ENCODE measurements at places on chromosomes 1 and 21. TPM values are rescaled to one million over a fixed set of nuclear protein-coding genes. Genes with fewer than 3 reads are reported as not detected.
A peak's percentile ranks its signal among the peaks of the same experiment; 100 is the strongest.

DNA sequence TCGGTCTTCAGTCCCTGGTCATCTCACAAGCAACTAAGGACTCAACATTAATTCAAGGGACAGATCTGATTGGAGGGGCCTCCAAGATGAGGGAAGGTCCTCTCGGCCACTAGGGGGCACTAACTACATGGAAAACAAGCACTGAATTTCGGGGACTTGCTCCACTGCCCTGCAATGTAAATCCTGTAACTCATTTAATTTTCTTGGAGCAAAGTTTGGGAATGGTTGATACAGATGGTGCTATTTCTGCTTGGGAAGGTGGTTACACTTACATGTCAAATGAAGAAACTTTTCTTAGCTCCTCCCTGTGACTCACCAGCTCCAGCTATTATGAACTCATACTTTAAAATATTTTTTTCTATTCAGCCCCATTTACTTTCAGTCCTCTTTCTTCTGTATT, 97.4 kb upstream of the KCNJ15 start:
- peak; percentile 88 for DNase-seq

Gene FAM3B
- total RNA-seq, result not detected

DNA sequence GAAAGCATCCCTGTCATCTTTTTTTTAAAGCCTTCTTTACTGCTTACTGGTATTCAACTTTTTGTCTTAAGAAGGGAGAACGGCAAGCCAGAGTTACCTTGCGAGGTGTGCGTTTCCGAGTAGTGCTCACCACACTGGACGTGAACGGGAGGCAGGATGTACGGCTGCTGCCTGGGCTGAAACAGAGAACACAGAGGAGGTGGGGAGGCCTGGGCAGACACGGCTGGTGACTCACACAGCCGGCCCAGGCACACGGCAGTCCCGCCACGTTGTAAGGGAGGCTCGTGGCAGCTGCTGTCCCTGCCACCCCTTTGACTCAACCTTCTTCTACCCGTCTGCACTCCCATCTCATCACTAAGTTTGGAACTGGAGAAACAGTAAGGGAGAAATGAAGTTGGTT, 105.8 kb downstream of the SMYD2 start:
- peak; percentile 87 for DNase-seq

- peak; percentile 23 for DNase-seq
Observed at GRCh38 chr1:12486401-12487005, 131.5 kb downstream of the DHRS3 start.

GRCh38 chr1:187010571-187011309, 182.0 kb downstream of the PLA2G4A start:
- DNase-seq, result no peak

GRCh38 chr1:205353612-205354011, 3.1 kb downstream of the KLHDC8A start:
- DNase-seq, result no peak

- no peak for DNase-seq
Observed at GRCh38 chr21:29053656-29054055, 19.8 kb downstream of the CCT8 start.

- no peak for DNase-seq
Observed at GRCh38 chr1:55225228-55225627, 10.1 kb upstream of the USP24 start.

- no peak for DNase-seq
Observed at GRCh38 chr1:231397886-231398671, 24.0 kb downstream of the EGLN1 start.

- no peak for DNase-seq
Observed at GRCh38 chr1:31848381-31848897, 32.6 kb upstream of the SPOCD1 start.

GRCh38 chr21:31286621-31287020, 57.4 kb downstream of the TIAM1 start:
- no peak for DNase-seq

DNA sequence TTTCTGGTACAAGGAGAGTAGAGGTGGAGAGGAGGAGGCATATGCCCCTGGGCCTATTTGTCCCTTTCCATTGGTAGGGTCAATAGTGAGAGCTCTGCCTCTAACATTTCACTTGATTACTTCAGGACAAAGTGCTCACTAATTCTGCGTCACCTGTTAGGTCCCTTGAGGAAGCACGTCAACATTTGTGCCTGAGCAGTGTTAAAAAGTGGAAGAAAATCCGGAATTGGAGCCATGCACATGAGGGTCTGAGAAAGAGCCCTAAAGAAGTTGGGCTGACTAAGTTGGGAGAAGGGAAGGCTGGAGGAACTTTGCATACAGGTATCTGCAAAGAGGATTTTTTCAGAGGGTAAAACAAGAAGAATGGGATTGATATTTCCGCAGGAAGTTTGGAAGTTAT, 1.9 kb downstream of the SLC25A44 start:
- DNase-seq, result no peak

DNA sequence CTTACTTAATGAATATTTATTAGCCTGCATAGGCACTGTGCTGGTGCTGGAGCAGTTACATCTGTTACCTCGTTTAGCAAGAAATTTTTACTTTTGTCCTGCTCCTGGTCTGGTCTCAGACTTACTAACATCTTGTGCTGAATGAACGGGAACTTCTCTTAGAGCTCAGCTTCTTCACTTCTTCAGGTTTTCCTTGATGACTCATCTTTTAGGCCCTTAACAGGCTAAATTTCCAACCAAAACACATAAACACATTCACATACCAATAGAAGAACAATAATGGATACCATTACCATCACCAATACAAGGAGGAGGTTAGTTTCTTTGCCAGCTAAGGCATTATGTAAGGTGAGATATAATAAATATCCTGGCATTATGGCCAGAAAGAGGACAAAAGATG, 68.9 kb downstream of the IFI44 start:
- DNase-seq, result peak; percentile 44

GRCh38 chr1:226651041-226651731, 87.9 kb downstream of the ITPKB start:
- DNase-seq, result no peak

Gene DIO1
- total RNA-seq, result not detected

Gene POU3F1
- not detected for total RNA-seq

DNA sequence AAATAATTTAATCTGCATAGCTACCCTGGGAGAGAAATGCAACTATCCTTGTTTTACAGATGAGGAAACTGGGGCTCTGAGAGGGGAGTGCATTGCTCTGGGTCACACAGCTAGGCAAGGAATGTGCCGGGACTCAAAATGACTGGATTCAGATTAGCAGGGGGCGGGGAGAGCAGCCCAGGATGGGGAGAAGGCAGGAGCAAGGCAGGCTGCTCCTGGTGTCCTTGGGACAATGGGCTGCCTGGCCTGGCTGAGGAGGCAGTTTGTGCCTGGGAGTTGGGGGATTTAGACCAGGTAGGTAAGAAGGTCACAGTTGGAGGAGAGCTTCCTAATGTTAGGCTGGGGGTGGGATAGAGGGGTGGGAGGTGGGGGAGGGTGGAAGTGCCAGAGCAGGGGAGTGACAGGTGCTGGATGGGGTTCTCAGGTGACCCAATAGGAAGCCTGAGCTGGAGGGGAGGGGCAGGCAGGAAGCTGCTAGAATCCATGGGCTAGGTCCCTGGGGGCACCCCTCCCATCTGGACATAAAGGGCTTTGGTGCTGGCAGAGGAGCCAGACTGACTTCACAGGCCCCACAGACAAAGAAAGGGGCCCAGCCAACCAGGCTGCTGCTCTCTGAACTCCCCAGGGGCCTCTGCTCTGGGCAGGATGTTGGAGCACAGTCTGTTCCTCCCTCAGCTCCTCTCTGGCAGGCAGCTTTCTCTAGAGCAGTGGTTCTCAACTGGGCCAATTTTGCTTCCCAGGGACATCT, 29.0 kb downstream of the TRIM62 start:
- peak; percentile 33 for DNase-seq

GRCh38 chr21:25094695-25095094, 512.6 kb downstream of the MRPL39 start:
- no peak for DNase-seq

GRCh38 chr1:155884982-155885381, 25.6 kb downstream of the SYT11 start:
- no peak for DNase-seq

GRCh38 chr21:32494934-32495709, 82.6 kb downstream of the EVA1C start:
- DNase-seq, result peak; percentile 87

DNA sequence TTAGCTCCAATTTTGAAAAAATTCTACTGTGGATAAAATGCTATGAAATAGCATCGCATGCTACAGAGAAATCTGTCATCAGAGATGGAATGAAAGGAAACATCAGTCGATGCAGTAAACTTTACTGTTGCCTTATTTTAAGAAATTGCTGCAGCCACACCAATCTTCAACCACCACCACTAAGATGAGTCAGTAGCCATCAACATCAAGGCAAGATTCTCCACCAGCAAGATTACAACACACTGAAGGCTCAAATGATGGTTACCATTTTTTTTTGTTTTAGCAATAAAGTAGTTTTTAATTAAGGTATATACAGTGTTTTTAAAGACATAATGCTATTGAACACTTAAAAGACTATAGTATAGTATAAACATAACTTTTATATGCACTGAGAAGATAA, 95.6 kb upstream of the JUN start:
- peak; percentile 66 for DNase-seq

- DNase-seq, result peak; percentile 70
Observed at GRCh38 chr1:8629241-8630091, 188.0 kb downstream of the RERE start.

Gene SLC35E2B
- 38.3 TPM for total RNA-seq

DNA sequence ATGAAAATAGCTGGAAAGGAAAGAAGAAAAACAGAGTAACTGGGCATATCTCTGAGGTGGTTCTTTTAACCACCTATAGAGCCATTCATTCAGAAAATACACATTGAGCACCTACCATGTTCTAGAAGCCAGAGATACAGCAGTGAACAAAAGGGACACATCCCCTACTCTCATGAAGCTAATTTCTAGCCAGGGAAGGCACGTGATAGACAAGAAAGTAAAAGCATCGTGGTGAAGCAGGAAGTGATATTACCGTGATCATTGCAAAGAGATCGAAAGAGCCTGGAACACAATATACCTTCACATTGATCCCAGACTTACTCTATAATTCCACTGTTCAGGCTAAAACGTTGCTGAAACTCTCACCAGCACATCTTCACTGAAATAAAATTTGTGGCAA, 76.0 kb downstream of the TIAM1 start:
- DNase-seq, result no peak

- DNase-seq, result no peak
Observed at GRCh38 chr1:216502528-216503162, 79.4 kb upstream of the USH2A start.

GRCh38 chr1:108671143-108671542, 10.2 kb upstream of the HENMT1 start:
- DNase-seq, result no peak

DNA sequence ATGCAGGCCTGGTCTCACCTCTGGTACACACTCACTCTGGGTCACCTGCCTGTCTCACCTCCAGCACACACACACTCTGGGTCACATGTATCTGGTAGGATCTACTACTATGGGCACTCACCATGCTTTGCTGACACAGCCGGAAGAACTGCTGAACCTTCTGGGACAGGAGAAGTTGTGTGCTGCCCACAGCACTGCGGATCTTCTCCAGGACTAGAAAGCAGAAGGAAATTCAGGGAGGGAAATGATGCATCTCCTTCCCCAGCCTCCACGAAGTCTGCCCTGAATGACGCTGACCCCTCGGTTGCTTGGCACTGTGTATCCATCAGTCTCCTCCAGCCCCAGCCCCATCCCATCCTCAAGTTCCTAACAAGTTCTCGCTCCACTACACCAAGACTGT, 7.9 kb upstream of the SMIM12 start:
- no peak for DNase-seq

DNA sequence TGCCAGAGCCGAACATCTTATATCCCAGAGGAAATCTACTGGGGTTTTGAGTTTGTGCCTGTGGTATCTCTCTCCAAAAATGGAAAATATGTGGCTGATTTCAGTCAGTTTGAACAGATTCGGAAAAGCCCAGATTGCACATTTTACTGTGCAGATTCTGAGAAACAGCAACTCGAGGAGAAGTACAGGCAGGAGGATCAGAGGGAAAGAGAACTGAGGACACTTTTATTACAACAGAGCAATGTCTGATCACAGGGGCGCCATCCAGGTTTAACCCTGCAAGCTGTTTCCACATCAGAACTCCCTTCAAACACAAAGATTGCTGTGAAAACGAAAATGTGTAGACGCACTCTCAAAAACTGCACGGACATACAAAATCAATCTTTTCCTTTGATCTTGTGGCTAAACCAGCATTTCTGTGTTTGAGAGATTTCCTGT, 43.4 kb downstream of the KCNJ15 start:
- DNase-seq, result no peak

GRCh38 chr1:63746129-63746864, 27.5 kb upstream of the ROR1 start:
- DNase-seq, result peak; percentile 42

DNA sequence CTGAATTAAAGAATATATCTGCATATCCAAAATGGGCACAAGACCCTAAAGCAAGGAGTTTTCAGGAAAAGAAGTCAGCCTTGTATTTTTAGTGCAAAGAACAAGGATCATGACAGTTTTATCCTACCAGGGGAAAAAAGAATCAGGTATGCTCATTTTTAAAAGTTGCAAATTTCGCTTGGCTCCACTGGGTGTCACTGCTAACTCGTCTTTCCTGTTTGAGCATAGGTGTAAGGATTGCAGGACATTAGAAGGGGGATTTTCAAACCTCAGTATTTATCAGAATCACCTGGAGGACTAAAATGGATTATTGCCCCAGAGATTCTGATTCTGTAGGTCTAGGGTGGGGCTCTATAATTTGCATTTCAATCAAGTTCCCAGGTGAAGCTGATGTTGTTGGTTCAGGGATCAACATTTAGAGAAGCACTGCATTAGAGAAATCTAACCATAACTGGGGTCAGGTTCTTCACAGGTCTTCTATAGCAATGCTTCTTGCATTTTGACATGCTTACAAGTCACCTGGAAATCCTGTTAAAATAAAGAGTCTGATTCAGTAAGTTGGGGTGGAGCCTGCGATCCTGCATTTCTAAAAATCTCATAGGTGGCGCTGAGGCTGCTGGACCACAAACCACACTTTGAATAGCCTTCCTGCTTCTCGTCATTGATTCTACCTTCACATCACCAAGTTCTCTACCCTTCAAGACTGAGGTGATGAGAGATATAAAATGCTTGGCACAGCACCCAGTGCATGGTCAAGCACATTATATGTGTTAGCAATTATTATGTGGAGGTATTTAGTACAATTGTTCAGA, 39.6 kb downstream of the NUF2 start:
- DNase-seq, result peak; percentile 26

Data from GM23248 (cell line).